ENCODE measurements at places on chromosomes 7 and 10. TPM values are rescaled to one million over a fixed set of nuclear protein-coding genes. Genes with fewer than 3 reads are reported as not detected.

The GDI2 gene
- total RNA-seq, result 208 TPM

The MBL2 gene
- not detected for total RNA-seq

The CHPF2 gene
- total RNA-seq, result 43.6 TPM

The NAT16 gene
- not detected for total RNA-seq

The FOXI2 gene
- total RNA-seq, result not detected

The C10orf67 gene
- 0.17 TPM for total RNA-seq

The CHST3 gene
- 0.05 TPM for total RNA-seq

The CAMK1D gene
- 12.5 TPM for total RNA-seq

The PTPRE gene
- 30.8 TPM for total RNA-seq

The CCDC126 gene
- total RNA-seq, result 7.3 TPM

The OTUD1 gene
- total RNA-seq, result 26.4 TPM

The BPGM gene
- 14.6 TPM for total RNA-seq

The PLXNA4 gene
- total RNA-seq, result 39.6 TPM

The ZNF33B gene
- 39.6 TPM for total RNA-seq

The OLAH gene
- 9.9 TPM for total RNA-seq

The RAPGEF5 gene
- 0.29 TPM for total RNA-seq

The TEX36 gene
- total RNA-seq, result not detected

The IGF2BP3 gene
- 0.41 TPM for total RNA-seq

The MYL10 gene
- not detected for total RNA-seq

The SH2D4B gene
- 0.10 TPM for total RNA-seq

The SFTPA1 gene
- total RNA-seq, result not detected

The TRIM50 gene
- total RNA-seq, result not detected

The PRPS1L1 gene
- total RNA-seq, result not detected

The GPR26 gene
- total RNA-seq, result not detected

The TMEM130 gene
- not detected for total RNA-seq

The HPSE2 gene
- not detected for total RNA-seq

The KIF11 gene
- 62.5 TPM for total RNA-seq

All from activated naive CD4-positive, alpha-beta T cell treated with anti-CD3 and anti-CD28 coated beads, Interleukin-2, amount 10 ng/mL, durations not matched to agents 5 hours and 36 hours (primary cell).